ENCODE measurements at places on chromosomes 6 and 20. TPM values are rescaled to one million over a fixed set of nuclear protein-coding genes. Genes with fewer than 3 reads are reported as not detected.

- H3K4me3 ChIP-seq = no peak overlapping the region
- H3K4me1 ChIP-seq = no peaks in the 10 kb centered on the region
- H3K36me3 ChIP-seq = no peaks in the 10 kb centered on the region
- DNase-seq = no peak
Measured at GRCh38 chr6:142376800-142377496, 75.1 kb downstream of the ADGRG6 start.

DNA sequence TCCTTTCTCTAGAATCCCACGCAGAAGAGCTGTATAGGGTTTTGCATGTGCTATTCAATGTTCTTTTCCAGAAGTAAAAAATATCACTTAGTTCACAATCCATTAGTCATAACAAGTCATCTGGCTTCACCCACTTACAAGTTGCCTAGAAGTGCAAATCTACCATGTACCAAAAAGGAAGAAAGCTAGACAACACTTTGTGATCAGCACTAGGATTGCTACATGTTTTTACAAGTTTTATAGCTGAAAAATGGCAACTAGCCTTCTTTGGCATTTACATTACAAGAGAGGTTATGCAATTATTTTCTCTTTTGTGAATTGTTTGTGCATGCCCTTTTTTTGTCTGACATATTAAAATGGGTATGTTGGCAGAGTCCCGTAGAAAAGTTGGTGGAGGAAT is 85.6 kb upstream of the PTPRK start:
- DNase-seq = no peak
- H3K36me3 ChIP-seq = no peaks in the 10 kb centered on the region
- no peak overlapping the region for H3K4me3 ChIP-seq
- H3K4me1 ChIP-seq = no peaks in the 10 kb centered on the region
- H3K27ac ChIP-seq = no peak overlapping the region
- no peaks in the 10 kb centered on the region for H3K27me3 ChIP-seq

DNA sequence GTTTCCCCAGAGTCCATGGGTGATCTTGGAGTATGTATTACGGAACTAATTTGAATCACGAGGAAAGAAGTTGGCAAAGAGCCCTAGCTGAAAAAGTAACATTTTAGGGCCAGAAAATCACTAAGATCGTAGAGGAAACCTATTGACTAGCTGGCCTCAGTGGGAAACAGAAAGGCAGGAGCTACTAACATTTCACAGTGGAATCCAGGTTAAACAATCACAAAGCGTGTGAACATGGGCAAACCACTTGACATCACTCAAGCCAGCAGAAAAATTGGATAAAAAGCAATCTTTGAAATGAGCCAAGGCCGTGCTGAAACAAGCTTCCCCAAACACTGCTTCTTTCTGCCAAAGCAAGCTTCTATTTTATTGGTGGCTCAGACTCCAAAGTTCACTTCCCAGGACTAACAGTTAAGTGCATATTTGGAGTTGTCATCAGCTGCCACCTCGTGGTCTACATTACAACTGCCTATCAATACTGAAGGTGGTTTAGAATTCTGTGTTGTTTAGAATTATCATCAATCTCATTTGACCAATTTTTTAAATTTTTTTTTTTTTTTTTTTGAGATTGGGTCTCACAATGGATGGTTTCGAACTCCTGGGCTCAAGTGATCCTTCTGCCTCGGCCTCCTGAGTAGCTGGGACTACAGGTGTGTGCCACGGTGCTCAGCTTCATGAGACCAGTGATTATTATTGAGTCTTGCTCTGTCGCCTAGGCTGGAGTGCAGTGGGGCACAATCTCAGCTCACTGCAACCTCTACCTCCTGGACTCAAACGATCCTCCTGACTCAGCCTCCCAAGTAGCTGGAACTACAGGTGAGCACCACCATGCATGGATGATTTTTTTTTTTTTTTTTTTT is 10.6 kb downstream of the RPS10 start:
- H3K4me3 ChIP-seq = peak overlapping the region; percentile 25
- peak overlapping the region; percentile 82 for H3K27ac ChIP-seq
- peak; percentile 69 for DNase-seq
- H3K27me3 ChIP-seq = no peaks in the 10 kb centered on the region
- no peaks in the 10 kb centered on the region for H3K36me3 ChIP-seq

DNA sequence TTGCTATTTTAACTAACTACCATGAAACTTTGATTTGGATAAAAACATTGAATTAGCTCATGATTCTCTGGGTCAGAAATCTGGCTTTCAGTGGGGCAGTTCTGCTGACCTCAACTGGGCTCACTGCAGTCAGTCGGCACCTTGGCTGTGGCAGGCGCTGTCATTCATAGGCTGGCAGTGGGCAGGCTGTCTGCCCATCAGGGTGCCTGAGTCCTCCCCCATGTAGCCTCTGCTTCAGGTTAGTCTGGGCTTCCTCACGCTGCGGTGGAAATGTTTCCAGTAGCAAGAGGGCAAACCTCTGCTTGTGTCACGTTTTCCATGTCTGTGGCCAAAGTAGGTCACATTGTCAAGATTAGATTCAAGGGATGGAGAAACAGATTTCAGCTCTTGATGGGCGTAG is 251.0 kb upstream of the TCF21 start:
- H3K36me3 ChIP-seq = no peaks in the 10 kb centered on the region
- no peak overlapping the region for H3K4me3 ChIP-seq
- no peaks in the 10 kb centered on the region for H3K4me1 ChIP-seq
- H3K27ac ChIP-seq = no peak overlapping the region
- H3K27me3 ChIP-seq = no peaks in the 10 kb centered on the region
- DNase-seq = no peak

- no peaks in the 10 kb centered on the region for H3K27me3 ChIP-seq
- no peak overlapping the region for H3K4me3 ChIP-seq
- H3K27ac ChIP-seq = no peak overlapping the region
- H3K36me3 ChIP-seq = no peaks in the 10 kb centered on the region
- no peaks in the 10 kb centered on the region for H3K4me1 ChIP-seq
Measured at GRCh38 chr20:18992418-18992817, 178.8 kb downstream of the SCP2D1 start.

- DNase-seq = no peak
- H3K36me3 ChIP-seq = no peaks in the 10 kb centered on the region
- no peaks in the 10 kb centered on the region for H3K4me1 ChIP-seq
- H3K27me3 ChIP-seq = no peaks in the 10 kb centered on the region
Measured at GRCh38 chr6:134437376-134437775, 119.5 kb upstream of the SGK1 start.

- no peaks in the 10 kb centered on the region for H3K27me3 ChIP-seq
- no peak overlapping the region for H3K4me3 ChIP-seq
- H3K27ac ChIP-seq = no peak overlapping the region
- DNase-seq = no peak
Measured at GRCh38 chr6:90028995-90029635, 134.8 kb downstream of the GJA10 start.

DNA sequence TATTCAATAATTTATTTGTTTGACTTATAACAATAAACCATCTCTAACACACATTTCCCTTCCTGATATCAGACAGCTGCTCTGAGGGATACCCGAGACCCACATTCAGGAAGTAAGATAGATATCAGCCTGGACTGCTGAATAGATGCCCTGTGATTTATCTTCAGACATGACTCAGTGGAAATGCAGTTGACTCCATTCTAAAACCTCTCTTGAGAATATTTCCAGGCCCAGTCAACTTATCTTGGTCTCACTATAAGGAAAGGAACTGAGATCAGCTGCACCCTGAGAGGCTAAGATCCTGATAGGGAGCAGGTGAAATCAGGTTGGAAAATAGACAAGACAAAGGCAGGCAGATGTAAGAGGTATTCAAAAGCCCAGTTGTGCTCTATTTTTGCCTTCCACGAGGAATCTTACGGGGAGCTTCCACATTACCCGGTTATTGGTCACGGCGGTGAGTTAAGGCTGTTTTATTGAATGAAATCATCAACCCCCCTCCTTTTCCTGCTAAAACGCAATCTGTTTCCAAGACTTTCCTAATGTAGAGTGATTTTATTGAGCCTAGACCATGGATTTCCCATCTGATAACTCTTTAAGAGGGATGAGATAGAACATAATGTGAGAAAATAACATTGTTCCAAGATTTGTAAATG is 25.5 kb downstream of the C6orf15 start:
- no peak overlapping the region for H3K27ac ChIP-seq
- H3K4me3 ChIP-seq = no peak overlapping the region
- no peaks in the 10 kb centered on the region for H3K36me3 ChIP-seq
- no peaks in the 10 kb centered on the region for H3K4me1 ChIP-seq

DNA sequence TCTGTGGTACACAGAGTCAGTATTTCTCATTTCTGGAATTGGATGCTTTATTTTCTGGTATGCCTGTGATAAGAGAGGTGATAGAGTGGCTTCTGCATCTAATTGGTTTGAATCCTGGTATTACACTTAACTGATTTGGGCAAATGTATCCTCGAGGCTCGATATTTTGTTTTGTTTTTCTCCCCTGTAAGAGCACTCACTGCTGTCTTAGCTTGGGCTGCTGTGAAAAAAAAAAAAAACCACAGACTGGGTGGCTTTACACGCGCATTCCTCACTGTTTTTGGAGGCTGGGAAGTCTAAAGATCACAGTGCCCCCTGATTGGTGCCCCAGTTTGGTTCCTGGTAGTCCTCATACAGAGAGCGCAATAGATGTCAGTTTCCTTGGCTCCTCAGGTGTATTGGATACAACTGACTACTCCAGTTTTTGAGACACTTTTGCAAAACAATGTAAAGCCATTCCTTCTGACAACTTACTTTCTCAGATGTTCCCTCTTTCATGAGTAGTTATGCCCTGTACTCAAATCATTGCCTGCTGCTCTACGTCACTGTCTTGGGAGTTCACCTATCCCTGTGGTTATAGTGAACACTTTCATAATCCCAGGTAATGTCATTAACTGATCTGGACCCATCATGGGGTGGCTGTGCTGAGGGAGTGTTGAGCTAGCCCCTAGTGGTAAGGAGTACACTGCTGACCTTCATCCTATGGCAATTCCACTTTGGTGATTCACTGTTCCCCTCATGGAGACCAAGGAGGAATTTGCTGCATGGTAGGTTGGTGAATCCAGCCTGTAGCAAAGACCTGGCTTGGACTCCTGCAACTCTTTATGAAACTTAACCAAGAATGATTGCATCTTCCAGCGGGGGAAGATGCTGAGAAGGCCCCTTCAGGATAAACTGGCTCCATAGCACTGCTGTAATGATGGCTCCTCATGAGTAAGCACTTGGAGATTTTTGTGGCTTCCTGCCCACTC is 3.5 kb upstream of the ACAT2 start:
- H3K27me3 ChIP-seq = no peaks in the 10 kb centered on the region
- no peak overlapping the region for H3K4me3 ChIP-seq
- no peaks in the 10 kb centered on the region for H3K4me1 ChIP-seq
- no peak overlapping the region for H3K27ac ChIP-seq
- DNase-seq = no peak

DNA sequence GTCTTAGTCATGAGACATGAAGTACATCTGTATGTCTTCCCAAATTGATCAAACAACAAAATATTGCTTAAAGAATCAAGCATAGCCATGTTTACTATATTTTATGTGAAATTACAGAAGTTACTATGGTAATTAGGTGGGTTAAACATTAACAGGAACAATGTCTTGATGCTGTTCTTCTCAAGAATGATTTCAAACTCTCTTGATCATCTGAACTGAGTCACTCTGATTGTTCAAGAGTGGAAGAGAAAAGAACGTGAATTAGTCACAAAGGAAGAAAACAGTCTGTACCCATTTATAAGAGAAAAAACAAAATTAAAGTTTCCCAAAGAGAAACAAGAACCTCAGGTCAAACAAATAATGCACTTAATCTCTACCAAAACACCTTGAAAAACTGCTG is 62.2 kb upstream of the NUP153 start:
- no peak overlapping the region for H3K27ac ChIP-seq
- H3K4me1 ChIP-seq = no peaks in the 10 kb centered on the region
- no peak for DNase-seq
- H3K4me3 ChIP-seq = no peak overlapping the region
- H3K36me3 ChIP-seq = peaks cover 19% of the 10 kb centered on the region
- no peaks in the 10 kb centered on the region for H3K27me3 ChIP-seq

DNA sequence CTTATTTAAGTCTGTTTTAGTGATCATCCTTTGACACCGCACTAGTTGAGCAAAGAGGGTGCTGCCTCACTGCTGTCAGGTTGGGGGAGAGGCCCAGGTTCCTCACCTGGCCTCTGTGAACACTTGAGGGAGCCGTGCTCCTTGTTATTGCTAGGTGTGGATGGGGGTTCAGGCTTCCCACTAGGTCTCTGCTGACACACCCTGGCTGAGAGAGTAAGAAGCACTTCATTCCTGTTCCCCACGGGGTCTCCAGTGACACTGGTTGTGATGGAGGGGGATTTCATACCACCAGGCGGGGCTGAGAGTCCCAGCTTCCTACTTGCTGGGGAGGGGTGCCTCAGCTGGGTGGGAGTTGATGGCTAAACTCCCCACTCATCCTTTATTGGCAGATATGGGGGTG is 11.1 kb upstream of the NOTCH4 start:
- no peaks in the 10 kb centered on the region for H3K36me3 ChIP-seq
- no peak overlapping the region for H3K4me3 ChIP-seq
- no peaks in the 10 kb centered on the region for H3K4me1 ChIP-seq
- no peaks in the 10 kb centered on the region for H3K27me3 ChIP-seq
- peak overlapping the region; percentile 54 for H3K27ac ChIP-seq

GRCh38 chr6:141906569-141907080 is 226.1 kb upstream of the GJE1 start:
- no peaks in the 10 kb centered on the region for H3K4me1 ChIP-seq
- H3K27ac ChIP-seq = no peak overlapping the region
- H3K36me3 ChIP-seq = no peaks in the 10 kb centered on the region
- H3K4me3 ChIP-seq = no peak overlapping the region
- no peak for DNase-seq
- H3K27me3 ChIP-seq = no peaks in the 10 kb centered on the region

Gene DDX43
- 1.5 TPM for total RNA-seq

Gene SYNE1
- total RNA-seq = 80.9 TPM

Gene PCMTD2
- 73.7 TPM for total RNA-seq

Gene SIRPD
- total RNA-seq = not detected

Data from breast epithelium (tissue), 4 donors.